ENCODE measurements at places on chromosomes 12 and 14.
A peak's percentile ranks its signal among the peaks of the same experiment; 100 is the strongest.

DNA sequence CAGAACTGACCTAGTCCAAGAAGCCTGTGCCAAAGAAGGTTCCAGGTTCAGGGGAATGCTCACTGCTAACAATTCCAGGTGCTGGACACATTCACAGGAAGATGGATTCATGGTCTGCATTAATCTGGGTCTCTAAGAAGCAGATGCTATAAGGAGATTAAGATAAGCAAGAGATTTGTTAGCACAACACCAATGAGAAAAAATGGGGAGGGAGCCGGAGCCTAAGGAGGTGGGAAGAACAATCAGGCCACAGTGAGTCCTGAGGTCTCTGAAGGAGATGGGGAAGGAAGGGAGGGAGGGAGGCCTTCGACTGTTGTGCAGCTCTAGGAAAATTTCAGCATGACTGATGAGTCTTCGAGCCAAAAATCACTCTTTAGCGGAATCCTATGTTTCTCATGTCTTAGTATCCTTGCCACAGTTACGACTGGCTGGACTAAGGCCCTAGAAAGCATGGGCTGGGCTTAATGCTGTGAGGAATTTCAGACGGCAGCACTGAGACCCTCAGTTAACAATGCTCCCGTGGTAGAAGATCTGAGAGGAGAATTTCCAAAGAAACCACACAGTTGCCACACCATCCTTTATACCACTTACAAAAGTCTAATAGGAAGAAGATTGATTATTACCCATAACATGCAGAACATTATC is 31.5 kb upstream of the PTGDR start:
- peak; percentile 40 for DNase-seq

GRCh38 chr14:46985529-46986380 is 334.2 kb upstream of the RPL10L start:
- no peak for DNase-seq

GRCh38 chr12:68001486-68002466 is 12.5 kb downstream of the IFNG-AS1 start:
- DNase-seq = no peak

DNA sequence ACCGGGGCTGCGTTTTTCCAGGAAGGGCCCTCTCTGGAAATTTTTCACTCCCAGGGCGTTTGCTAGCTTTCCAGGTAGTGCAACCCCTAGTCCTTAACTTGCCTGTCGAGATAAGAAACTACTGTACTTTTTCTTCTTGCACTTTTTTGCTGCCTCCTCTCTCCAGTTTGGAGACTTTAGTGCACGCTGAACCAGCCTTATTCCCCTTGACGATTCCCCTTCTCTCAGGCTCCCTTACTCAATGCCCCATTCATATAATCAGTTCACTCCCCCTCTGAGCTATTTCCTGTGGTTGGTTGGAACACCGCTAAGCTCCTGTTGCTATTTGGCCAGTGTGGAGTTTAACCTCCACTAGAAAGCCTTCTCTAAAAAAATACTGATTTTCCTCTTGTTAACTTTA is 682 bp downstream of the CREBL2 start:
- DNase-seq = peak; percentile 86

DNA sequence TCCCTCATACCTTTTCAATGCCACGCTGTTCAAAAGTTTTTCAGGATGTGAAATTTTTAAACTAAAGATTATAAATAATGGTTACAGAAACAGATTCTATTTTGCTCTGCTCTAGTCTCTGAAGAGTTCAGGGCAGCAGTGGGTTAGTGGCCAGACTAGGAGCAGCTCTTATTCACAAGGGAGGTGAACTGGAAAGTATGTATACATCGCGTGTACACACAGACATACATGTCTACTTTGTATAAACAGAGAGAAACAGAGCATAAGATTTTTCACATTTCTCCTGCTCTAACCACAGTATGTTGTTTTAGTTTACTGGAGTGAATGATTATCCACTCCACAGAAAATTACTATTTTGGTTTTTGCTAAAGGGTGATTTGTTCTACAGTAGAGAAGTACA is 74.4 kb upstream of the CRY1 start:
- DNase-seq = no peak

DNA sequence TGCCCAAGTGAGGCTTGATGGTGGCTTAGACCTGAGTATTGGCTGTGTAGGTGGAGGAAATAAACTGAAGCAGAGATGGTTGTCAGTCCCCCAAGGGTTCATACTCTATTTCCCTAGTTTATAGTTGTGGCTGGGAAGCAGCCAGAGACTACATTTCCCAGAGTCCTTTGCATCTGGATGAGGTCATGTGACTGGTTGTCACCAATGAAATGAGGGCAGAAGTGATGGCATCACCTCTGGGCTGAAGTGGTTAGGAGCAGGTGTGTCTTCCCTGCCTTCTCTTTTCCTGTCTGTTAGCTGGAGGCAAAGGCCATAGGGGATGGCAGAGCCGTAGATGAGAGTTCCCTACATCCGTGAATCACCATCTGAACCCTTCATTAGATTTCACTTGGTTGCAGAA is 16.3 kb upstream of the NOS1 start:
- DNase-seq = no peak

- DNase-seq = no peak
These were observed 160.2 kb downstream of the PPM1H start for GRCh38 chr12:62774794-62775193.

- no peak for DNase-seq
These were observed 42.6 kb downstream of the TMEM63C start for GRCh38 chr14:77224212-77224611.

DNA sequence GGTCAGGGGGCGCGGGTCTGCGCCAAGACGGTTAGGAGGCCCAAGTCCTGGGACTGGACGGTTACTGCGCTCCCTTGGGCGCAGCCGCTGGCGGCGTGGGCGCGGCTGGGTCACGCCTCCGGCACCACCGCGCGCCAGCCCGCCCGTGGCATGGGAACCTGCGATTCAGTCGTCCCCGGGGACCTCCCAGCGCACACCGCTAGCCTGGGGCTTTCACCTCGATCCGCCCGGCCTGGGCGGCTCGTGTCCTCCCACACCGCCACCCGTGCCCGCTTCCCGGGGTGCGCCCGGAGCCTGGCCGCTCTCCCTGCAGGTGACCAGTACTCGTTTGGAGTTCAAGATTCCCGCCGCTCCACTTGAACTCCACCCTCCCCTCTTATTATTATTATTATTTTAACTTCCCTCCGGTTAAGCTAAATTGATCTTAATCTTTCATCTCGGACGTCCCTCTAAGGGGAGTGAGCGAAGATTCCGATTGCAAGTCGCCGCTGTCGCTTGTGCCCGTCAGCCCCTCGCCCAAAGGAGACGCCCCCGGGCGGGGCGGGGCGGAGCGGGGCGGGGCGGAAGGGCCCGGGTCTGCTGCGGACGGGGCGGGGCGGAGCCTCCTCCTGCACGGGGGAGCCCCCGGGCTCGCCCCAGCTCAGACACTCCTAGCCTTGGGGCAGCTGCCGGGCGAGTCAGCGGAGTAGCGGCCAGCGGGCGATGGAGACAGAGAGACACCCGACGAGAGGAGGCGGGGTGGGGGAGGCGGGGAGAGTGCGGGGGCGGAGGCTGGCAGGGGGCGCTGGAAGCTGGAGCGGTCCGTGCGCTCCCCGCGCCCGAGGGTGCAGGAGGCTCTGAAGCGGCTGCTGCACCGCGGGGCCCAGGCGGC is at the start of gene KCNMB4:
TSS of gene KCNMB4 (plus strand) at position 643 of the 871 bp plus-strand sequence. CDS start 445 bp downstream, outside the sequence.
- DNase-seq = peak; percentile 23

All from amniotic epithelial cell (primary cell).